ENCODE measurements at places on chromosomes 1 and 21. TPM values are rescaled to one million over a fixed set of nuclear protein-coding genes. Genes with fewer than 3 reads are reported as not detected.

The FCRL1 gene
- total RNA-seq: not detected

The BRDT gene
- total RNA-seq: not detected

The KIRREL1 gene
- total RNA-seq: 23.1 TPM

The KCNK1 gene
- 19.5 TPM for total RNA-seq

The KLHDC9 gene
- total RNA-seq: 2.1 TPM

The GPR89A gene
- total RNA-seq: 15.2 TPM

The TLR5 gene
- total RNA-seq: 0.13 TPM

The NEK2 gene
- total RNA-seq: 37.0 TPM

The NRDC gene
- total RNA-seq: 69.2 TPM

The GPR37L1 gene
- total RNA-seq: 0.10 TPM

Measured in A549 treated with AZD2906 at 1 μM for 4 hours (cell line).